ENCODE measurements at places on chromosomes 4 and X.

- DNase-seq, result no peak
Measured at GRCh38 chr4:141524116-141524515, 112.3 kb upstream of the IL15 start.

DNA sequence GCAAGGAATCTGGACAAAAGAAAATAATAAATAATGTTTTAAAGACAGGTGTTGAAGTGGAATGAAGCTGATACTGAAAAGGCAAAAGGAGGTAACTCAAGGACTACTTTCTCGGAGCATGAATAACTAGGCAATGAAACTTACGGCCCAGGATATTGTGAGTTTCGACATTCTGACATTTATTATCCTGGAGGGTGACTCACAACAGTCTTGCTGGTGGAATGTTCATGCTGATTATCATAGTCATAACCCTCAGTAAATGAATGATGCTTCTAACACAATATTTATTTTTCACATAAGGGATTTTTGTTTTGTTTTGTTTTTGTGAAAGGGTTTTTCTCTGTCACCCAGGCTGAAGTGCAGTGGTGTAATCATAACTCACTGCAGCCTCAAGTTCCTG is 147.0 kb upstream of the HPGD start:
- DNase-seq, result no peak

- DNase-seq, result no peak
Measured at GRCh38 chr4:70849291-70849690, 9.6 kb upstream of the GRSF1 start.

- DNase-seq, result no peak
Measured at GRCh38 chrX:102745857-102746584, 25.5 kb downstream of the GPRASP3 start.

DNA sequence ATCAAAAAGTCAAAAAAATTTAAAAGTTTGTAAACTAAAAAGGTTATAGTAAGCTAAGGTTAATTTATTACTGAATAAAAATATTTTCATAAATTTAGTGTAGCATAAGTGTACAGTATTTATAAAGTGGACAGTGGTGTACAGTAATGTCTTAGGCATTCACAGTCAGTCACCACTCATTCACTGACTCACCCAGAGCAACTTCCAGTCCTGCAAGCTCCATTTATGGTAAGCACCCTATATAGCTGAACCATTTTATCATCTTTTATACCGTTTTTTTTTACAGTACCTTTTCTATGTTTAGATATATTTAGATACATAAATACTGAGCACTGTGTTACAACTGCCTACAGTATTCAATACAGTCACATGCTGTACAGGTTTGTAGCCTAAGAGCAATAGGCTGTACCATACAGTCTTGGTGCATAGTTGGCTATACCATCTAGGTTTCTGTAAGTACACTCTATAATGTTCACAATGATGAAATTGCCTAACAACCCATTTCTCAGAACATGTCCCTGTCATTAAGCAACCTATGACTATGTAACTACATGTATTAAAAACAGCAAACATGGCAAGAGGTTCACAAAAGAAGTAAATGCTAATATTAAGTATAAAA is 18.6 kb downstream of the ACSL4 start:
- DNase-seq, result no peak

DNA sequence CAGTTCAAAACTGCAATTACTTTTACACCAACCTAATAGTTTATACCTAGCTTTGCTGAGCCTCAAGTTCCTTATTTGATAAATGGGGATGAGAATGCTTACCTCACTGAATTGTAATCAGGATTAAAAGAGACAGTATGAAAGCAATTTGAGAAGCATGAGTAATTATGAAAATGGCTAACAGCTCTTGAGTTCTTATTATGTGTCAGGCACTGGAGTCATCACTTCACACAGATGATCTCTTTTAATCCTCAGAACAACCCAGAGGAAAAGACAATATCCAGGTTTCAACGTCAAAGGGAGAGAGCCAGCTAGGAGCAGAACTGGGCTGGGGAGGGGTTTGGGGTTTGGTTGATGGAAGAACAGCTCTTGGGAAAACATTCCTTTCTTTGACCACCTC is 221.0 kb upstream of the NWD2 start:
- no peak for DNase-seq

DNA sequence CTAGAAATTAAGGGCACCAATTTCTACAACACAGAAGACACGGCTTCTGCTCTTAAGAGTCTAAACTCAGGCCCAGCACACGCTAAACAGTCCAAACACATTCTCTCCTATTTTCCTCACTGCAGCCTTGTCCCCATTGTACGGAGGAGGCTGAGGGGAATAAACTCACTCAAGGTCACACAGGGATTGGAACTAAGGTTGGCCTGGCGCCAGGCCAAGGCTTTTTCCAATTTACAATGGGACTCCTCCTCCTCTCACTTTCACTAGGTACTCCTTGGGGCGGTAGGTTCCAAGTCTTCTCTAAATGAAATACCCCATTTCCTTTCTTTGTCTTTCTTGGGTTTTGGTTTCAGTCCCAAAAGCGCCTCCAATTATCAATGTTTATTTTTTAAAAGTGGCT is 48.7 kb upstream of the CRMP1 start:
- no peak for DNase-seq

- no peak for DNase-seq
Measured at GRCh38 chr4:121541696-121542095, 155.1 kb downstream of the ANXA5 start.

- DNase-seq, result no peak
Measured at GRCh38 chr4:2433609-2434350, 15.0 kb downstream of the CFAP99 start.

GRCh38 chr4:137635601-137636000 is 103.3 kb upstream of the PCDH18 start:
- DNase-seq, result no peak

- no peak for DNase-seq
Measured at GRCh38 chr4:95432466-95432865, 116.3 kb downstream of the UNC5C start.

GRCh38 chr4:79472693-79473438 is 64.8 kb upstream of the GK2 start:
- no peak for DNase-seq

DNA sequence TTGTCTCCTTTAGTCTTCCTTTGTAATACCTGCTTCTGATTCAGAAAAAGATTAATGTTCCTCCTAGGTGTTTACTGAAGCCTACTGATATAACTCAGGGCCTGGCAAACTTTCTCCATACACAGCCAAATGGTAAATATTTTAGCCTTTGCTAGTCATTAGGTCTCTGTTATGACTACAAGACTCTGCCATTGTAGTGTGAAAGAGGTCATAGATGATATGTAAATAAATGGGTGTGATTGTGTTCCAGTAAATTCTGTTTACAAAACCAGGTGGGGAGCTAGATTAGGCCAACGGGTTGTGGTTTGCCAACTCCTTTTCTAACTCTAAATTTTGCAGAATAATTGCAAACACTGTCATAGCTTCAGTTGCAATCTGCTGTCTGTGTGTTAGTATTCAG is 568.1 kb upstream of the GNPDA2 start:
- no peak for DNase-seq

- DNase-seq, result no peak
Measured at GRCh38 chr4:120354381-120354780, 287.7 kb upstream of the MAD2L1 start.

GRCh38 chrX:18291006-18291545 is 63.4 kb downstream of the SCML2 start:
- DNase-seq, result no peak

DNA sequence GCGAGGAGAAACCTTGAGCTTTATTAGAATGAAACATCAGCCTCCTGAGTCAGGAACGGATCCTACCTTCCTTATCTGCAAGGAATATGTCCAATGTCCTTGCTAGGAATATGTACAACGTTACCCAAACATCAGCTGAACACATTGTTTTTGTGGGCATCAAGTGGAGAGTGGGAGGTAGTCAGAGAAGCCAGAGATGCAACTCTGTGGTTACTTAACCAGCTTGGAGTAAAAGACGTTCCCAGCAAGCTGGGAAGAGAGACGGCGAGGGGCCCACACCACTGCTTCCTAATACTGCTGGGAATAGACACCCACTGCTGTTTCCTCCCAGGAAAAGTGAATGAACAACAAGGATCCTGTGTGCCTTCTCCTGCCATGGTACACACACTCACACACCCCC is 74.4 kb upstream of the PLAC1 start:
- DNase-seq, result no peak

- DNase-seq, result no peak
Measured at GRCh38 chr4:55517526-55518229, 29.0 kb downstream of the CLOCK start.

DNA sequence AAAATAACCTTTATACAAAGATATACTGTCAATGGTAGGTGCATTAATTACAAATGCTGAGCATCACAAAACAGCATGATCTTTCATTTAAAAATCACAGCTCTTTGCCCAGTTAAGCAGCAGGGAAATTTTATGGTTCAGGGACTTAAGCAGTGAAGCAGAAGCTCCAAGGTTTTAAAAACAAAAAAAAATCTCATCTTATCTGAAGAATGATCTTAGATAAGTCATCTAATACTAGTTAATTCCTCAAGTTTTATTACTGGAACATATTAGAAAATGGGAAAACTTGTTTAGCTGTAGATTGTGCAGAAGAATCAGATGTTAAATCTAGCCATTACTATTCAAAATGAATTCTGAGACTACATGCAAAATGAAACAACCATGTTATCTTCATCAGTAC is 289.9 kb downstream of the GASK1B start:
- DNase-seq, result no peak

DNA sequence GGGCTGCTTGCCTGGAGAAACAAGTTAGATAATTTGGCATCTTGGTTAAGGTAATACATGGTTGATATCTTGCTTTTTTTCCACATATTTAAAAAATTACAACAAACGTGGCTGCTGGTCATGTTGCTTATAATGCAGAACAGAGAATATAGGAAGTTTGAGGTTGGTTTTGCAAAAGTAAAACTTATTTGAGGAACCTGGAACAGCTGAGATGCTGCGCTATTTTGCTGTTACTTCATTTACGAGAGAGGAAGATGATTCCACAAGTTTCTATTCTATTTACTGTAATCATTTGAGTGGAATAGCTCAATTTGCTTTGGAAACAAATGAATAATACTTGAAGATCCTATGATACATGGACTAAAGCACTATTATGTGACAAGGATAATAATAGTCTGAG is 118.9 kb downstream of the TMA16 start:
- no peak for DNase-seq

DNA sequence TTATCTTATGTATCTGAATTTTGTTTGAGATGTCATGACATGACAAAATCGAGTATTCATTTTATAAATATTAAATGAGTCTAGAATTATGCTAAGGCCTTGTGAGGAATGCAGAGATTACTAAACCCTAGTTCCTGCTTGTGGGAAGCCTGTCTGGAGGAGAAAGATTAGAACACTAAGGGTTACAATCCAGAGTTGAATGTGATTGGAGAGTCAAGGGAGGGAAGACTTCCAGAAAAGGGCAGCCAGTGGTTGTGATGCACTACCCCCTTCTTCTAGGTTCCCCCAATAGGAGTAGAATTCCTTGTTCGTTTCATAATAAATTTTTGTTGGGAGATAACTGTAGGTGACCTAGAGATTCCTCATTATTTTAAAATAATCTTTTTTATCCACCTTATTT is 141.1 kb downstream of the AFF1 start:
- no peak for DNase-seq

GRCh38 chr4:94852616-94853015 is 94.9 kb downstream of the BMPR1B start:
- no peak for DNase-seq

DNA sequence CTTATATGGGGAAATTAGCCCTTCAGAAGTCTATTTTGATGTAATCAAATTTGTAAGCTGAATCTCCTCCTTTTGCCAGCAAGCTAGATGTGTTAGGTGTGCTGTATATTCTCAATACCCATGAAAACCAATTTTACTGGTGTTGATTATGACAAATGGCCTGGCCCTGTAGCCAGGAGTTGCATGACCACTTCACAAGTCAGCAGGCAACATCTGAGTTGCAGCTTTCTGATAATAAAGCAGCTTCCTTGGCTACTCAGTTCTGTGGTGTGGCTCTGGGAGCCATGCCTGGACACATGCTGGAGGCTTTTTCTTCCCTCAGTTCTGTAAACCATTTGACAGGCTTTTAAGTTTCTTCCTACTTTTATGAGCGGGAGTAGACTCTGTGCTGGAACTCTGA is 154.1 kb upstream of the CXCL13 start:
- no peak for DNase-seq

DNA sequence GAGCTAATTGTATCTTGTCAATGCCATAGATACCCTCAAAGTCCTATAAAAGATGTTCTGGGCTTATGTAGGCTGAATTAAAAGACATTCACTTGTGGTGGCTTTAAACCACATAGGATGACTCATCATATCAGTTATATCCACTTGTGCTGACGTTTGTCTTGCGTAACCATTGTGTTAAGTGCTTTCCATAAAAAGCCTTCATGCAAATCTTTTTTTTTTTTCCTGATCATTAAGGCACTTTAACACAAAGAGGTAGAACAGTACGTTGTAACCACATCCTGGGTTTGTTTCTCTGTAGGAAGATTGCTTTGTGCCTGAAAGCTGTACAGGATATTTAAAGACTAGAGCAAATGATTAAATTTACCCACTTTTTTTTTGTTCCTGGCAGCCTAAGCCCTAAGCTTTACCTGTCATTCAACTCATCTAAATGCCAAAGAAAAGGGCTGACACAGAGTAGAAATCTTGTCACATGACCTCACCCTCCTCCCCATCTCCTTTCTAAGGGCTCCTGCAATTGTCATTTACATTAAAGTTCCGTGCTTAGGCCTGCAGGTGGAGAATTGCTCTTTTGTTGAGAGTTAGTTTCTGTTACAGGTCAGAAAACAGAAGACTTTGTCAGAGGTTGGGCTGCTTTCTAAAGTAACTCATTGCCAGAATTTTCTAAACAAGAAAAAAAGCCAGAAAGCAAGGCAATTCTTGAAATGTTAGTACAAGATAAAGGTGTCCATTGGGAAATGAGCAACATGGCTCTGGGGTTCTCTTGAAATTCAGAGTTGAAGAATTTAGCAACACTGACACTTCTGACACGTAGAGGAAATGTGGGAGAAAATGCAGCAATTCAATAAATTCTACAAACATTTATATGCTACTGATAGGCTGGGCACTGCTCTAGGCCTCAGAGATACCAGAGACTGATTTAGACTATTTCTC is 555.6 kb downstream of the PPARGC1A start:
- no peak for DNase-seq

GRCh38 chrX:12570859-12571501 is 220.2 kb upstream of the PRPS2 start:
- no peak for DNase-seq

DNA sequence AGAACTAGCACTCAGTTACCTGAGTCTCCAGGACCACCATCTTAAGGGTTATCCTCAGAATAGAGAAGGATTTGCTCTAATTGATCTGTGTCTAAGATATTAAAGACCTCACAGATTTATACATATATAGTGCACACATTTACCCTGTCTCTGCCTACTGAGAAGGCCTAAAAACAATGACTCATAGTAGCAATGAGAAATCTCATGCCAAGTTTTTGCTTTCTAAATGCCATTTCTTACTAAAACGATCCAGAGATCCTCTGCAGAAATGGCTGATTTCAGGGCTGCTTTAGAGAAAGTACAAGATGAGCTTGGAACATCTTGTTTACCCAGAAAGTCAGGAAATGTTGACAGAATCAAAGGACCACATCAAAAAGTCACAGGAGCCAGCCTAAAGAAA is 79.1 kb upstream of the INPP4B start:
- no peak for DNase-seq

GRCh38 chrX:63835361-63835760 is 50.3 kb upstream of the ARHGEF9 start:
- DNase-seq, result no peak

- no peak for DNase-seq
Measured at GRCh38 chrX:21781525-21781924, 23.6 kb upstream of the SMPX start.

- no peak for DNase-seq
Measured at GRCh38 chr4:15145709-15146108, 143.4 kb downstream of the CPEB2 start.

GRCh38 chrX:12582649-12583048 is 208.6 kb upstream of the PRPS2 start:
- no peak for DNase-seq

Measured in activated T-helper 1 cell treated with Interleukin-2 at 50 U/mL for 16 hours (primary cell).